Stimulated activated naive CD8-positive, alpha-beta T cell treated with anti-CD3 and anti-CD28 coated beads, Interleukin-15, amount 100 ng/mL, for 72 hours (primary cell): ENCODE measurements at places on chromosomes 6 and 20.
A peak's percentile ranks its signal among the peaks of the same experiment; 100 is the strongest.

- DNase-seq = no peak
Measured at GRCh38 chr6:6390849-6391602, 70.6 kb upstream of the F13A1 start.

- DNase-seq = no peak
Measured at GRCh38 chr6:169169375-169169774, 84.3 kb downstream of the THBS2 start.

DNA sequence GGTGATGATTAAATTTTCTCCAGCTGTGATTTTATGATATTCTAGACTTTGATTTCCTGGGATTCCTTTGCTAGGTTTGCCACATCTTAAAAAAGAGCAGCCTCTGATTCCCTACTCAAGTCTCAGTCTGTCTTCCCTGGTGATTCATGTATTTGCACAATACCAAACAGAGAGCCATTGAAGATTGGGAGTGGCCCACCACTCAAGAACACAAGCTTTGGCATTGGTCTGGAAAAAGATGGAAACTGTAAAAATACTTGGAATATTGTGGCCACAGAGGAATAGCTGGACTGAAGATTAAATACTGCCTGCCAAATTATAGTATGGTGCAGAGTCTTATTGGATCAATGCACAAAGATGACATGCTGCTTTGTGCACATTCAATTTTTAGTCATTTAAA is 32.9 kb downstream of the PTCHD4 start:
- no peak for DNase-seq

GRCh38 chr20:1177680-1178079 is 7.1 kb downstream of the TMEM74B start:
- DNase-seq = no peak

DNA sequence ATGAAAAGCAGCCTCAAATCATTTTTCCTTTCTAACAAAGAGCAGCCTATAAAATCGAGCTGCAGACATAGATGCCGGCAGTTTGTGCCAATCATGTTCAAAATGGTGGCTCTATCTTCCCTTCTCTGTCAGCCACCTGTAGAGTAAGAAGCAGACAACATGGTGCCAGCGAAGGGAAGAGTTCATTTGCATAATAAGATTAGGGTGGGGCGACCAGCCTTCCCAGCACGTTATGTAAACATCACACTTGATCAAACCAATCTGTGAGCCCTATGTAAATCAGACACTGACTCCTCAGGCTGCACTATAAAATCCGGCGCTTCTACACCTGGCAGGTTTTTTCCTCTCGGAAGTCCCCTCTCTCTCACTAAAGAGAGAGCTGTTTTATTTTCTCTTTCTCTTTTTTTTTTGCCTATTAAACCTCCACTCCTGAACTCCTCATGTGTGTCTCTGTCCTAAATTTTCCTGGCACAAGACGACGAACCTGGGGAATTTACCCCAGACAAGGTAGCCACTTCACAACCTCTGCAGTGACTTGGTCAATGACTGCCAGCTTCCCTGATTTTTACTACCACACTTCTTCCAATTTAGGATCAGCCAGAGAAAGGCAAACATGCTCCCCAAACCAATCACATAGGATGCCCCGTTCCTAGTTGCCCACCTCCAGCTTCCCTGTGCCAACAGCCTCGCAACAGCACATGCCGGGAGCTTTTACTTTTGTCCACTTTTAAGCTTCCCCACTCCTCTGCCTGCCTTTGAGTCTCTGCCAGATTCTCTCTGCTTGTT is 12.9 kb downstream of the TPMT start:
- no peak for DNase-seq

DNA sequence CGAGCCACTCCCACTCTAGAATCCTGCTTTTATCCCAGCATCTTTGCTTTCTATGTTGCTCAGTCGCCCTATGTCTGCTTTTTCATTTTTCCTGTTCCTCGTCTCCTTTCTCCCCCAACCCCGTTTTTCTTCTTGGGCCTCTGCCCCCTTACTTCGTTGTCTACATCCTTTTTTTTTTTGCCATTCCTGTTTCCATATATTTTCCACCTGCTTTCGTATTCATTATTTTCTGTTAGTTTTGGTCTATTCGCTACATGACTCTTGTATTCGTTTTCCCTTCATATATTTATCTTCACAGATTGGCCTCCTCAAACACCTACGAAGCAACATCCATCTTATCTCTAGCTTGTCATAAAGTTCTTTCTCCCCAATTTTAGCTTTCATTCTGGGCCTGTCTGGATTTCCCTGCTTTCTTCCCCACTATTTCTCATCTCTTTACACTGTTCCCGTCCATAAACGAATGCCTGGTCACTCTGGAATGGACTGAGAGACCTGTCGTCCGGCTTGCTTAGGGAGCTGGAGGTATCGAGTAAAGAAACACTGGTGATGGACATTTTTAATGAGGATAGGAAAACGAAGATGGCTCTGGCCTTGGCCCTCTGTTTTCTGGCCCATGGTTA is 915 bp downstream of the PRRC2A start:
- no peak for DNase-seq

- DNase-seq = peak; percentile 27
Measured at GRCh38 chr6:138590796-138591709, 91.8 kb upstream of the NHSL1 start.

DNA sequence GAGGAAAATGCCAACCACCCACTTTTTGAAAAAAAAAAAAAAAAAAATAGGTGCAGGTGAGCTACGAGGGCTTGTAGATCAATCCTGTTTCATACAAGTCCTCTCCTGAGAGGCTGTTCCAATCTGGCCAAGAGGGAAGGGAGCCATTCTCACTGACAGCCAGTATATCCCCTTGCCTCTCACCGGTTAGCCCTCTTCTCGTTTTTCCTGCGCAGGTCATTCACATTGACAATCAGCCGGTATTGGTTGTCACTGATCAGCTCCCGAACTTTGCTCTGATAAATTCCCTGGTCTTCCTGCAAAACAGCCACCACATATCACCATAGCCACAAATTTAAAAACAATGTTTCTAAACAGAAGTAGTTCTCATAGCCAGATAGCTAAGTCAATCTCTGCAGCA is 1.4 kb downstream of the MCM3 start:
- DNase-seq = no peak

DNA sequence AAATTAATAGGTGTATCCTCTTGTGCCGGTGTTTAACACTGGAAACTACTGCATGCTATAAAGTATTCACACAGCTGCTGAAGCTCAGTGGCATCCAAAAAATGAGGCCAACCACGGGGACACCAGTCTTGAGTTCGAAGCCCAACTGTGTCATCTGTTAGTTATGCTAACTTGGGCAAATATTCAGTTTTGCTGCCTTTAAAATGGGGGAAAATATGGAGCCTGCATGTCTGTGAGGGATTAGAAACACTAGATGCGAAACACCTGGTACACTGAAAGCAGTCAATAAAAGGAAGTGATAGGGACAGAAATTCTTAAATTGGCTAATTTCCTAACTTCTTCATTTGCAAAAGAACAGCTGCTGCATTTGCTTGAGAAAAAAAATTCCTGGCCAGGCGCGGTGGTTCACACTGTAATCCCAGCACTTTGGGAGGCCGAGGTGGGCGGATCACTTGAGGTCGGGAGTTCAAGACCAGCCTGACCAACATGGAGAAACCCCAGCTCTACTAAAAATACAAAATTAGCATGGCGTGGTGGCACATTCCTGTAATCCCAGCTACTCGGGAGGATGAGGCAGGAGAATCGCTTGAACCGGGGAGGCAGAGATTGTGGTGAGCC is 36.6 kb upstream of the MLIP start:
- no peak for DNase-seq

DNA sequence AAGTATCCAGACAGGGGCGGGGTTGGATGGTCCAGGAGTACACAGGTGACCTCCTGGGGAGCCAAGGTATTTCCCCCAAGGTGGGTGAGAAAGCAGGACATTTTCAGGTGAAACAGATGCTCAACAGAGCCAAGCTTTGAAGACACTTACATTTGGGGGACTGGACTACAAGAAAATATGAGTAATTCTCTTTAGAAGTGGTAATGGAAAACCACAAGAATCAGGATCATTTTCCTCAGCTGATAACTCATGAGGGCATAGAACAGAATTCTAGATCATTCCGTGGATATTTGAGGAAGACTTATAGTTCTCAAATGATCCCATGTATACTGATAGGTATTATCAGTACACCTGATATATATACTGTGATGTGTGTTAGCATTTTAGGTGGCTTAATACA is 89.9 kb downstream of the UST start:
- no peak for DNase-seq

- DNase-seq = no peak
Measured at GRCh38 chr6:144304223-144304848, 19.2 kb downstream of the UTRN start.

DNA sequence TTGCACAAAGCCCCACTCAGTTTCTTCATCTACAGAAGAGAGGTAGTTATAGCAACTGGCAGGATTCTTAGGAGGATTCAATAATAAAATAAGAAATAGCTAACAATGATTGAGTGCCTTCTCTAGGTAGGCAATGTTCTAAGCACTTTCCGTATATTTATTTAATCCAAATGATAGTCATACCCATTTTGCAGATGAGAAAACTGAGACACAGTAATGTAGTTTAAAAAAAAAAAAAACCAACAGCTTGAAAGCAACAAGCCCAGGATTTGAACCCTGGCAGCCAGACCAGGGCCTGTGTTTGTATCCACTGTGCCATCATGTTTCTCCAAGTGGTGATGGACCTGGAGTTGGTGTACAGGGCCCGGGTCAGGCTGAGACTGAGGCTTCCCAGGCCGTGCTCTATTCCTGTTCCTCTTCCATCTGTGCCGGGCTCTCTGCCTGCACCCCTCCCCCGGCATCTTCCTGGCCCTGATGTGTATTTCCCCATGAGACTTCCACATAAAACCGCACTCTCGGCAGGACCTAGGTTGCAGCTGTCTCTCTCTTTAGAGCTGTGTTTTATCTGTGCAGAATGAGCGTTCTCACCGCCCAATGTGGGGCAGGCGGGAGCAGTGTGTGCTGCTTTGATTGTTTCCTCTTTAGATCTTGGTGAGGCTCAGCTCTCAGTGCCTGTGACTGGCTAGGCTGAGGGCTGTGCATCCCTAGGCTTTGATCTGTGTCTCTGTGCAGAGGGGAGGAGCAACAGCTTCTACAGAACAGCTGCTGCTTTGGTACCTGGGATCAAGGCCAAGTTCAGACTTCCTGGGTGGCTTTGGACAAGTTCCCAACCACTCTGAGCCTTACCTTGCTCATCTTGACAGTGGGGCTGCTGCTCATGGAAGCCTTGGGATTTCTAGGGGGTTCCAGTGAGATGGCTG is 49.5 kb downstream of the TOX2 start:
- no peak for DNase-seq

DNA sequence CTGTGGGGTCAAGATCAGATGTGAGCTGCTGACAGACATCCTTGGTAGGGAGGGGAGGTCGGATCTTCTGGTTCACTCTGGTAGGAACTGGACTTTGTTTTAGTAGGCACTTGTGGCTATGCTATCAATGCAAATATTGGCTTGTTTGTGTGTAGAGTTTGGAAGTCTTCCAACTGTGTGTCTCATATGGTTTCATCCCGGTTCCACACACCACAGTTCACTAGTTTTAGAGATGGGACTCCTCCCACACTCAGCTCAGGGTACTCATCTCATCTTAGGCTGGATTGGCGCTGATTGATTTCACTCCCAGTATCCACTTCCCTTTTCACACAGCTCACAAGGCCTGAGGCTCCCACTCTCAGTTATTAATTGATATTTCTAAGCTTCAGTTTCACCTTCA is 161.3 kb downstream of the THBS2 start:
- no peak for DNase-seq

DNA sequence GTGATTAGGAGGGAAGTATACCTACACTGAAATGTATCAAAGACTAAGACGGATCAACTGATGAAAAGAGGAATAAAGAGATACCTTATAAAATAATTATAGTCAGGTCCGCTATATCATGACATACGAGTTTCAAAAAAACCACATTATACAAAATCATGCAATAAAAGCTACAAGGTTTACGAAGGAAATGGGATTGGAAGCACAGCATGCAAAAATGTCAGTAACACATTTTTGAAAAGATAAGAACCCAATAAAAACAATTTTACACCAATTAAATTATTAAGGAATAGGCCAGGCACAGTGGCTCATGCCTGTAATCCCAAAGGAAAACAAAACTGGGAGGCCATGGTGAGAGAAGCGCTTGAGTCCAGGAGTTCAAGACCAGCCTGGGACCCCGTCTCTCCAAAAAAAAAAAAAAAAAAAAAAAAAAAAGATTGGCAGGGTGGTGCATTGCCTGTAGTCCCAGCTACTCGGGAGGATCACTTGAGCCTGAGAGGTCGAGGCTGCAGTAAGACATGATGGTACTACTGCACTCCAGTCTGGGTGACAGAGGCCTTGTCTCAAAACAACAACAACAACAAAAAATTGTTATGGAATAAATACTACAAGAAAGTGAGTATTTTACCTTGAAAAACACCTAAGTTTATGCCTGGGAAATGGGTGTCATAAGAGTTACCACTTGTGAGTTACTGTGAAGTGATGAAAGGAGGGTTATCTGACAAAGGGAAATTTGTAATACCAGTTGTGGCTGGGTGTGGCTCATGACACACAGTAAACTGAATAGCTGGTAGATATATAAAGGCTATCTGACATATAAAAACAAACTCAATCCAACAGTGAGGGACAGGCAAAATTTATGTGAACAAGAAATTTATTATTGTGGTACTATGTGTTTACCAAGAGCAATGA is 45.2 kb downstream of the RANBP9 start:
- no peak for DNase-seq

- no peak for DNase-seq
Measured at GRCh38 chr6:107479089-107479690, 10.7 kb upstream of the SOBP start.

- no peak for DNase-seq
Measured at GRCh38 chr6:129186988-129187387, 304.1 kb downstream of the LAMA2 start.

GRCh38 chr20:4261333-4262284 is 246.3 kb upstream of the RNF24 start:
- no peak for DNase-seq

DNA sequence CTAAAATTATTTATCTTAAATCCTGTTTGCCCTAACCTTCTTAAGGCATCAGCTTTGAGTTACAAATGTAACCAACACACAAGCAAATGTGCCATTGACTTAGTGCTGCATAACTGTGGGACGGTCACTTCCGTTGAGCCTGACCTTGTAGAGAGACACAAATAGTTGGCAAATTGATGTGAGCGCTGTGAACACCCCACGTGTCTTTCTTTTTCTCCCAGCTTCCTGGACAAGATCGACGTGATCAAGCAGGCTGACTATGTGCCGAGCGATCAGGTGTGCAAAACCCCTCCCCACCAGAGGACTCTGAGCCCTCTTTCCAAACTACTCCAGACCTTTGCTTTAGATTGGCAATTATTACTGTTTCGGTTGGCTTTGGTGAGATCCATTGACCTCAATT is 56.4 kb downstream of the GNAS start:
- no peak for DNase-seq

- DNase-seq = no peak
Measured at GRCh38 chr6:1654054-1654453, 44.3 kb downstream of the FOXC1 start.

DNA sequence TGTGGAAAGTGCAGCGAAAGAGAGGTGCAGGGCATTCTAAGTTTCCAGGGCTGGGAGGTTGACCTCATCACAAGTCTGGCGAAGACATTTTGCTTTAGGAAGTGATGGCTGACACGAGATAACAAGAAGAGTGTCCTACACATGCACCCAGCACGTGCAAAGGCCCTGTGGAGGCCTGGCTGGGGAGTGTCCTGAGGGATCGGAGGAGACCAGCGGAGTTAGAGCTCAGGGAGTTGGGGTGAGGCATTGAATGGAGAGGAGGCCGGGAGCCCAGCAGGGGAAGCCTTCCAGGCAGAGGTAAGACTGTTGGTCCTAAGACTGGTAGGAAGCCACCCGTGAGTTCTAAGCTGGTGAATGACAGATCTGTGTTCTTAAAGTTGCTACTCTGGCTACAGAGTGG is 58.4 kb downstream of the PPP1R14C start:
- no peak for DNase-seq

GRCh38 chr6:155523821-155524651 is 68.4 kb upstream of the NOX3 start:
- DNase-seq = no peak
